Camera-type eye (tissue), 1 donor: ENCODE measurements at places on chromosomes 7 and 10. TPM values are rescaled to one million over a fixed set of nuclear protein-coding genes. Genes with fewer than 3 reads are reported as not detected.

CNTNAP2 gene
- 68.8 TPM for total RNA-seq

RASA4 gene
- total RNA-seq = 208 TPM

BRAT1 gene
- 41.8 TPM for total RNA-seq

PIK3CG gene
- 3.4 TPM for total RNA-seq
